ENCODE measurements at places on chromosomes 2 and 18.

DNA sequence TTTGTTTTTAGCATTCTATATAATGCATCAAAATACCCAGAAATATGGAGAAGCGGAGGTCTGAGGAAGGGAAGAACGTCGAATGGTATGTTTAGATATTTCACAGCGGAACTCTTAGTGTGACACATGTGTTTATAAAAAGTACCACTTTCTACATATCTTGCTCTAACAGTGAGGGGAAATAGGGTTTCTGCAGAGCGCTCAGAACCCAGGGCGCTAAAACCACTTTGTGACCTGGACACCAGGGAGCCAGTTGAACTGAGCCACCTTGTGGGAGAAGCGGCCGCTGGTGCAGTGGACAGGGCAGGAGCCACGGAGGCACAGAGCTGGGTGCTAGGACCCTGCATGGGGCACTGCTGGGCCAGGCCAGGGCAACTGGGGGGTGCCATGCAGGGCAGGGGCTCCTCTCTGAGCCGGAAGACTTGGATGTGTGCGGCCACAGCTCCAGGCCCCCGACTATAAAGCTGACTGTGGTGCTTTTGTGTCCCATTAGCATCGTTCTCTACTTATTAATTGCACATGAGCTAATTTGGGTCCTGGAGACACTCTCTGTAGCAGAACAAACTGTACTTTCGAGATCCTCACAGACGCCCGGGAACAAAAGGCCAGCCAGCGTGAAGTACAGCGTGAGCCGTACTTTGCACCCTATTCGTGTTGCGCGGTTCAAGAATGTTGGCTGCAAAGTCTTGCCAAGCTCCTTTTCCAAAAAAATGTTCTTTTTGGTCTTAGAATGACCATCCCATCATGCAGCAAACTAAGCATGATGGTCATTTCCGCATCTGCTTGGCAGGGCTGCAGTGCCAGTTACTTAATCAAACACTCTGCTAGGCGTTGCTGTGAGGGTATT lies 151.9 kb upstream of the ALKAL2 start:
- no peak for DNase-seq

DNA sequence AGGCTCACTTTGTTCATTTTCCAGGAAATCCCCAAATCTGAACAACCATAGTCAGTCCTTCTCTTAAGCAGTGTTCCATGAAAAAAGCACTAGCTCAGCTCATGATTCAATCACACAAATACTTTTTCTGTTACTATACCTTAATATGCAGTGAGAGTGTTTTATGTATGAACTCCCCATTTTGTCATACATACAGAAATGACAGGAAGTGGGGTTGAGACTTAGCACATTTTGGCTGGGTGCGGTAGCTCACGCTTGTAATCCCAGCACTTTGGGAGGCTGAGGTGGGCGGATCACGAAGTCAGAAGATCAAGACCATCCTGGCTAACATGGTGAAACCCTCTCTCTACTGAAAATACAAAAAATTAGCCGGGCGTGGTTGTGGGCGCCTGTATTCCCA lies 55.2 kb upstream of the DTNB start:
- no peak for DNase-seq

GRCh38 chr2:240290432-240291336 lies 144.8 kb upstream of the GPC1 start:
- no peak for DNase-seq

GRCh38 chr2:217160978-217161973 lies 301.4 kb upstream of the TNP1 start:
- no peak for DNase-seq

DNA sequence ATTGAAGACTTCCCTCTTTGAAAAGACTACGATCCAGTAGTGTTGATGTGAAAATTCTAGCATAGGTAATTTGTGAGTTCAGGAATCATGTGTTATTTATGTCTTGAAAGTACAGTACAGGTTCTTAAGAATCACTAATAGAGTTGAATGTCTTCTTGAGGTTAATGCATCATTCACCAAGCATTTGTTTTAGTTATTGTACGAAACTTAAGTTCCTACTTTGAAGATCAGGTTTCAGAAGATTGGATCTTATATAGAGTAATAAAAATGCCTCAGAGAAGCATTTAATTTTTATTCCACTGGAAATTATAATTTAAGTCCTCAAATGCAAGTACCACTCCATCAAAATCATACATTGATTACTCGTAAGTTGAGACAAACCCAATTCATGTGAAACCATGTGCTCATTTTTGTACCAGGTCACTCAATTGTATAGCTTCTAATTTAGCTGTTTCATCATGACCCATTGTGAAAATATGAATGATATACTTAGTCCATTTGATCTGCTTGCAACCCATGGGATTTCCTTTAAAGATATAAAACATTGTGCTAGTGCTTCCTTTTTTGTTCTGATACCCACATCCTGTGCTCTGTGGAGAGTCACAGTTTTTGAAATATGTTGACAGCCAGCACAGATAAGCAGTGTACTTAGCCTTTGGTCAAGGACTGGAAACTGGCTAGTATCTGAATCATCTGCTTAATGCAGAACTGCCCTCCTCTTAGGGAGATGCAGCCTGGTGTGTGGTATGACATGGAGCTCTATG lies 22.5 kb upstream of the RAB27B start:
- no peak for DNase-seq

- no peak for DNase-seq
Measured at GRCh38 chr18:11114653-11115052, 34.7 kb downstream of the PIEZO2 start.

- no peak for DNase-seq
Measured at GRCh38 chr18:46097431-46097800, 680 bp downstream of the ATP5F1A start.

DNA sequence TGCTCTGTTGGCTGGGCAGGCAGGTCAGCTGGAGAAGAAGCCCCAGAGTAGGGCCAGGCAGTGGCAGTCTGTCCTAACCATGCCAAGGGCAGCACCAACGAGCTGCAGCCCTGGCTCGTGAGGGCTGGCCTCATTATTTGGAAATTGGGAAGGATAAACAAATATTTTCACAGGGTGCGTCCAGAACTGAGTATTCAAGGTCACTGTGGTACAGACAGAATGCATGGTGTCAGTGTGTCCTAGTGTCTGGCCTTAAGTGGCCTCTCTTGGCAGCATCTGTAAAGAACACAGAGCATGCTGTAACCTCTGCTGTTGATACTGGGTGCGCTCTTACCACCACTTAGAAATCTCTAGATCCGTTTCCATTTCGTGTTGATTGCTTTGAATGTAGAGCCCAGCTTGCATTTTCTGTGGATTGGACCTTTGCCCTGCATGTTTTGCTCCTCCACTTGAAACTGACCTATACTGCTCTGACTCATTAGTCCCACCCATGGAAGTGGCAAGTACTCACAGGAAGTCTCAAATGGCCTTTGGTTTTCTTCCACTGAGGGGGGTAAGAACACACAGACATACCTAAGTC lies 88.2 kb downstream of the GREB1L start:
- DNase-seq: no peak

GRCh38 chr2:151056870-151057269 lies 204.8 kb downstream of the RBM43 start:
- no peak for DNase-seq

DNA sequence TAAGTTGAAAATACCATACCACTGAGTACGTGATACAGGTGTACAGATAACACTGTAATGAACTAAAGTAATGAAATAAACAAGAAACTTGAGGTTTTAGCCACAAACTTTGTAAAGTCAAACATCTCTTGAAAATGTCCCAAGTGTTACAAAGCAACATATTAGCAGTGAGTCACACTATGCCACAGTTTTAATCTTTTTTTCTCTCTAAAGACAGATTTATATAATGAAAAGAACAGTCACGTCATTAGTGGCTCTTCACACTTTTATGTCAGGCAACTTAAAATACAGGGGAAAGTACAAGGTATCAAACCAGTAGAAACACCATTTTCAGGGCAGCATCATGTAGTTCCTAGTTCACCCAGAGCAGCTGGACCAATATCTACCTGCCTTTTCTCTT lies 42.1 kb downstream of the RAPH1 start:
- DNase-seq: no peak

- no peak for DNase-seq
Measured at GRCh38 chr2:586641-587076, 90.5 kb downstream of the TMEM18 start.

- no peak for DNase-seq
Measured at GRCh38 chr2:44778221-44778654, 163.3 kb upstream of the SIX3 start.

DNA sequence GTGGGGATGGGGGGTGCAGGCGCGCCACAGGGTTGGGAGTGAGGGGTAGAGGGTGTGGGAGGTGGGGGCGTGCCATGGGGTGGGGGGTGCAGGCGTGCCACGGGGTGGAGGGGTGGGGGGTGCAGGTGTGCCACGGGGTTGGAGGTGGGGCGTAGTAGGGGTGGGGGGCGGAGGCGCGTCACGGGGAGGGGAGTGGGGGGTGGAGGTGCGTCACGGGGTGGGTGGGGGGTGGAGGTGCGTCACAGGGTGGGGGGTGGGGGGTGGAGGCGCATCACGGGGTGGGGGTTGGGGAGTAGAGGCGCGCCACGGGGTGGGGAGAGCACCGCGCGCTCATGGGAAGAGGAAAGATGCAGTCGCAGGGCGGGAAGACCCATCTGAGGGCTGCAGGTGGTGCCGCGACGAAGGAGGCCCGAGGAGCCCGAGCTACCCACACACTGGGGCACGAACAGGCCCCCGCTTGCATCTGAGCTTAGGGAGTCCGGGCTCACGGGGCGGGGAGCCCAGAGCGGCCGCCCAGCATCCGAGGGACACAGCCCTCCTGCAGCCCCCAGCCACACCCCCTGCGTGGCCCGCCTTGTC lies 37.5 kb downstream of the SNED1 start:
- DNase-seq: no peak

DNA sequence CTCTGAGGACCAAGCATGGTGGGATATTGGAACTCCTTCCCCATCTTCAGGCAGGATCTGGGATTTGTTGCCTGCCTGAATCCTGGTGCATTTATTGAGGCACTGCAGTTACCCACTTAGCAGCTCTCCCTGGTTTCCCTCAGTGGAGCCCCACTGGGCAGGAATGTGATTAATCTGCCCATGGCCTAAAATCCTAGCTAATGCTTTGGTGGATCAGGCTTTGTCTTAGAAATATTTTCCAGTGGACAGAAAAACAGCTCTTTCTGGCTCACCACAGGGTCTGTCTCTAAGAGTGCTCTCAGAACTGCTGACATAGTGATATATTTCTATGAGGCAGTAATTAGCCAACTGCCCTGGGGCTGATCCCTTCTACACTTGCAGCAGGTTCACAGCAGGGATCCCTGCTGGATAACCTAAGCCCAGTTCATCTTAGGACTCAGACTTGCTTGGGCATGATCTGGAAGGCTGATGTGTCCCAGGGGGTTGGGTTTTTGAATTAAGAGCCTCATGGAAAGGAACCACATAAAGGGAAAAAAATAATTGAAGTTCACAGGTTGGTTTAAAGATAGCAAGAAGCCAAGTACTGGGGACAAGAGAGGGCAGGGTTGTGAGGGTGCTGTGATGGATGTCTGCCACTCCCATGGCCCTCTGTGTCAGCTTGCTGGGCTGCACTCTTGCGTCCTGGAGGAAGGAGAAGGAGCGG lies 44.3 kb upstream of the ZDBF2 start:
- no peak for DNase-seq

GRCh38 chr2:174334781-174335251 lies at the start of gene SP9:
SP9 (plus strand) TSS chr2:174334954; CDS start chr2:174335093, 139 bp downstream.
- DNase-seq: no peak

DNA sequence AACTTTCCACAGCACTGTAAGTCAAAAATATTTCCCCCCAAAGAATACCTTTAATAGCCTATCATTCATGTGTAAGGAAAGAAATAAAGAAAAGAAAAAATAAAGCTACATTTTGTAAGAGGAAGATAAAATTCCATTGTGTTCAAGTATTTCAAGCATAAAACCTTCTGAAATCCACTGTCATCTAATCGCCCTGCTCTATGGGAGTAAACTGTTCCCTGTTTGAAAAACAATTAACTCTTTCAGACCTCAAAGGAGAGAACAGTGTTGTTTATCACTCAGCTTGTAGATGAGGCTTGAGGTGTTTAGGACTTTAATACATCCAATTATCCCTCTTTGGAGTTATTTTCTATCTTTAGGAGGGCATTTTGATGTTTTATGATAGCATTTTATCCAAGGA lies 112.2 kb upstream of the REG3G start:
- no peak for DNase-seq

GRCh38 chr2:105912081-105912480 lies 167.4 kb downstream of the NCK2 start:
- DNase-seq: no peak

DNA sequence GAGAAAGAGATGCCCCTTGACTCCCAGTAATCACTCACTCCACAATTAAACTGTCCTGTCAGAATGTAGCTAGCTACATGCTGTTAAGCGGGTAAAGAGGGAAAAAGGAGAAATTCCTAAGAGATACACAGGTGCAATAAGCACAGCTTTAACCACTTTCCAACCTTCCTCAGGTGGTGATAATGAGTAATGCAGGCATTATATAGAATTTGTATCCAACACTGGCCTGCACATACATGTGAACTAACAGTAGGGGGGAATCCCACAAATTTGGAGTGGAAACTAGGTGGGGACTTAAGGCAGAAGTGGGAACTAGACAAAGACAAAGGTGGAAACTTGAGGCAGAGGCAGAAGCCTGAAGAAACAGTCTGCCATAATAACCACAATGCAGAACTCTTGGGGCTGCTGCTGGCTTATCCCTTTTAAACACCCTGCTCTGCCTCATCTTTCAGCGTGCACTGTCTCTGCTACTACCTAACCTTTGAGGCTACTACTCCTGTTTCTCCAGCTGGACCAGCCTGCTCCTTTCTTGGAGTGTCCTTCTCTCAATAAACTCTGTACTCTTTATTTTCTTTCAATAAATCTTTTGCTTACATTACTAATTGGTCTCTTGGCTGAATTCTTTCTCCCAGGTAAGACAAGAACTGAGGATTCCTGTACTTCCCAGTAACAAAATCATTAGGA lies 259.7 kb downstream of the PDE11A start:
- no peak for DNase-seq

GRCh38 chr2:108536133-108536780 lies 2.0 kb downstream of the LIMS1 start:
- no peak for DNase-seq

Data from stimulated activated CD4-positive, alpha-beta T cell treated with anti-CD3 and anti-CD28 coated beads, Interleukin-15, amount 100 ng/mL, for 1 hour (primary cell).